ENCODE measurements at places on chromosomes 3 and 15. TPM values are rescaled to one million over a fixed set of nuclear protein-coding genes. Genes with fewer than 3 reads are reported as not detected.

The FAH gene
- total RNA-seq: 51.8 TPM

The GP9 gene
- total RNA-seq: not detected

The EPB42 gene
- total RNA-seq: 0.23 TPM

The EPHA3 gene
- total RNA-seq: 6.7 TPM

The UBA7 gene
- 54.4 TPM for total RNA-seq

The GOLGA8G gene
- total RNA-seq: not detected

The TMEM40 gene
- not detected for total RNA-seq

The HYKK gene
- 1.7 TPM for total RNA-seq

The MAP6D1 gene
- 2.3 TPM for total RNA-seq

The NSUN3 gene
- 22.0 TPM for total RNA-seq

The GOLGA6D gene
- total RNA-seq: not detected

The KATNBL1 gene
- 35.9 TPM for total RNA-seq

The SAMD7 gene
- not detected for total RNA-seq

The BCL6 gene
- 24.2 TPM for total RNA-seq

The PRTG gene
- 0.78 TPM for total RNA-seq

The PIF1 gene
- total RNA-seq: 6.3 TPM

The CHRM5 gene
- not detected for total RNA-seq

The SH3GL3 gene
- 0.07 TPM for total RNA-seq

The CEP152 gene
- total RNA-seq: 5.0 TPM

The JAGN1 gene
- total RNA-seq: 23.5 TPM

The NPAP1 gene
- total RNA-seq: not detected

Data from smooth muscle cell of the pulmonary artery (primary cell).